ENCODE measurements at places on chromosomes 1 and 21. TPM values are rescaled to one million over a fixed set of nuclear protein-coding genes. Genes with fewer than 3 reads are reported as not detected.
A peak's percentile ranks its signal among the peaks of the same experiment; 100 is the strongest.

- DNase-seq: no peak
Measured at GRCh38 chr1:51920130-51920529, 41.6 kb upstream of the NRDC start.

DNA sequence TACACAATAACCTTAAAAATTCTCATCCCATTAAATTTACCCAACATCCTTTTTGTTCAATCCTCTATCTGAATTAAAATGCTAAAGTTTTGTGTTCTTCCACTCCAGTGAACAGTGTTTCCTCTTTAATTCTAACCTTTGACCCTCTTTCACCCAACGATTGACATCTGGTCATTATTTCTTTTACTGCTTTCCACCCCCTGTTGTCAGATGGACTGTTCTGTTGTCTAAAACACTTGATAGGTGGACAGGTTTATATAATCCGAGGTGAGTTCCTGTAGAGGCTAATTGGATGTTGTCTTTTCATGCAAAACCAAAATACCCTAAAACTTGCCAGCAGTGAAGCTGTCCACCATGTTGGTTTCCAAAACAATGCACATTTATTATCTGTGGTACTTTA is 73.4 kb upstream of the SERTAD4 start:
- no peak for DNase-seq

DNA sequence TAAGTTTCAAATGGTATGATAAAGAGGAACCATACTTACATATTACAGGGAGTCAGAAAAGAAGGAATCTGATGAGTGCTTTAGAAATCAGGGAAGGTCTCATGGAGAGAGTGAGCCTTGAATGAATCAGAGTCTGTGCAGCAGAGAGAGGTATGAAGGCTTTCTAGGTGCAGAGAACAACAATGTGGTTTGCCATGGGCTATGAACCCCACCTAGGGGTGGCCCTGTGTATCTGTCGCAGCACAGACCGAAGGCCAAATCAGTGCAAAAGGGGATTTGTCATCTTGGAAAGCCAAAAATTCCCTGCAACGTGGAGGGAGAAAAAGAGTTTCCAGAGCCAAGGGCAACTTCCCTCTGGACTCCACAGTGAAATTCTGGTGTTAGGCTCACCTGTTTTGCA is 3.5 kb downstream of the PAPPA2 start:
- no peak for DNase-seq

GRCh38 chr1:36602184-36602583 is 119.5 kb upstream of the CSF3R start:
- no peak for DNase-seq

- no peak for DNase-seq
Measured at GRCh38 chr1:191290441-191290840, 812.8 kb upstream of the BRINP3 start.

DNA sequence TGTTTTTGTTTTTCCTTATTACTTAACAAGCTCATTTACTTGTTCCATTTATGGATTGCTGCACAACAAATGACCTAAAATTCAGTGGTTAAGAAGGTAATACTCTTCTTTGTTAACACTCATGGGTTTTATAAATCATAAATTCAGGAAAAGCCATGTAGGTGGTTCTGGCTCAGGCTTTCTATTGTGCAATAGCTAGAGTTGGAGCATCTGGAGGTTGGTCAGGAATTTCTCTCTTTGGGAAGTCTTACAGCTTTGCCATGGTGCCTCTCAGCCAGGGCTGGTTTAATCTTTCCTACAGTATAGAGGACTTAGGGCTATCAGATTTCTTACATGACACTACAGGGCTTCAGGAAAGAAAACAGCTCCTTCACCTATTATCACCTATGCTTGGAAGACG is 1677.1 kb downstream of the KCNT2 start:
- no peak for DNase-seq

DNA sequence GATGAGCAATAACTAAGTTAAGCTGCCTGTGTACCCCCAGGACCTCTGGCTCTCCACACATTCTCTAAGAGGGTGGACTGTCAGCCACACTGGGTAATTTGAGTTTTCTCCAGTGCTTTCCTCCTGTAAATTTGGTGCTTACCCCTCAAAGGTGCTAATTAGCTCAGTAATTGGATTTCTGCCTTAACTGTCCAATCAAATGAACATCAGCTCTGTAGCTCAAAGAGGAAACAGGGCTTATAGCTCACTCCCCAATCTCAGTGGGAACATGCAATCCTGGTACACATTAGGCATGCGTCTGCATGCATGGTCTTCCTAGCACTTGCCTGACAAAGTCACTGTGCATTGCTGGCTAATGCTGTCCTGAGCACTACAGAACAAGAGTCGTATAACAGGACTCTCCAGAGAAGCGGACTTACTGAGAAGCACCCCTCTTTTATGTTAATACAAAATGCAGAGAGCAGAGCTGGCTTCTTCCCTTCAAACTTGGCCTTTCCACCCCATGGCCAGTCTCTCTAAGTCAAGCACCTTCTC is 110.1 kb downstream of the NTPCR start:
- no peak for DNase-seq

GRCh38 chr21:27017246-27017645 is 50.4 kb upstream of the ADAMTS5 start:
- no peak for DNase-seq

- DNase-seq: peak; percentile 54
Measured at GRCh38 chr21:35940074-35940927, 120.0 kb downstream of the SETD4 start.

GRCh38 chr1:226378071-226378470 is 29.8 kb downstream of the PARP1 start:
- DNase-seq: no peak

GRCh38 chr1:185419718-185420117 is 102.7 kb upstream of the IVNS1ABP start:
- no peak for DNase-seq

DNA sequence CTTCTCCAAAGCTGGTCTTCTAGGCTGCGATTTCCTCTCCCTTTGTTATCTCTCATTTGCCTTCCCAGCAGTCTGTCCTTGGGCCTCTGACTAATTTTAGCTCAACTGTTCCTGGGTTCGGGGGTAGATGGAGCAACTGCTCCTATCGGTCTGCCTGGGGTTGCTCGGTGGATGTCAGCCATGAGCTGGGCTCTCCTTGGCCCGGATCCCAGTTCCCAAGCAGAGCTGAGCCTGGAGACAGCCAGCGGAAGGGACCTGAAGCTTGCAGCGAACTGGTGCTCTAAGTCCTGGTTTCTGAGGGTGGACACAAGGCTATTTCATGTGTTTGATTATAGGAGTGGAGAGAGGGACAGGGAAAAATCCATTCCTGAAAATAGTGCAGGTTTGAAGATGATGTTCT is 423.0 kb downstream of the RPS6KC1 start:
- DNase-seq: peak; percentile 48

- no peak for DNase-seq
Measured at GRCh38 chr1:180229483-180230415, at the start of gene LHX4. TSS of gene LHX4 (plus strand) at chr1:180230264. CDS start at chr1:180230530, 266 bp downstream.

- DNase-seq: no peak
Measured at GRCh38 chr1:7581754-7582459, 189.2 kb upstream of the VAMP3 start.

DNA sequence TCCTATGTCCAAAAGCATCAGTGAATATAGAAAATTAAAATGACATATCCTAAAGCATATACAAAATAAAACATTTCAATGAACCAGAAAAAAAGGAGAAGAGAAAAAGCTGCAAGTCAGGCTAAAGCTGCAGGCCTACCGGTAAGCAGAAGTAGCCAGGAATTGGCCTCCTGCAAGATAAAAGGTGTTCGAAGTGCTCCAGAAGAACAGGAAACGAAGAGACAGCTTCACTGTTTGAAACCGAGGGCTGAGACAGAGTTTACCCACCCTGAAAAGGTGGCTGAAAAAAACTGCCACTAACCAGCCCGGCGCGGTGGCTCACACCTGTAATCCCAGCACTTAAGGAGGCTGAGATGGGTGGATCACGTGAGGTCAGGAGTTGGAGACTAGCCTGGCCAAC is 37.4 kb downstream of the NSL1 start:
- DNase-seq: no peak

DNA sequence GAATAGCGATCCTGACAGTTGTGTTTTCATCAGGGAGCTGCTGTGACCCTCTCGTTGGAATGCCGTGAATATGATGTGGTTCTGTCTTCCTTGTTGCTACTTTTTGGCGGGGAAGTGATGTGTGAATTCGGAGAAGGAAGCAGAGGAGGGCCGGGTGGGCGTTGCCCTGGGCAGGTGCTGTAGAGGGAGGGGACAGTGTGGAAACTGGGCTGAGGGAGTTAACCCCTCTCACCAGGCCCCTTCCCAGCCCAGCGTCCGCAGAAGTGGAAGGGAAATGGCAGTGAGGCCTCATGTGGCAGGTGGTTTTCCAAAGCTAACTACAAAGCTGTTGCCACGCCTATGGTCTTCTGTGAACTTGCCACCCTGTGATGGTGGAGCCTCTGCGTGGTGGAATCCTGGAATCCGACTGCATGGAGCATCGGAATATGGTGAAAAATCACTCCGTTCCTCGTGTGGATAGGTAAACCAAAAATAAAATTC is 227.9 kb downstream of the DYRK1A start:
- no peak for DNase-seq

GRCh38 chr1:62306065-62306464 is 13.2 kb downstream of the KANK4 start:
- DNase-seq: no peak

DNA sequence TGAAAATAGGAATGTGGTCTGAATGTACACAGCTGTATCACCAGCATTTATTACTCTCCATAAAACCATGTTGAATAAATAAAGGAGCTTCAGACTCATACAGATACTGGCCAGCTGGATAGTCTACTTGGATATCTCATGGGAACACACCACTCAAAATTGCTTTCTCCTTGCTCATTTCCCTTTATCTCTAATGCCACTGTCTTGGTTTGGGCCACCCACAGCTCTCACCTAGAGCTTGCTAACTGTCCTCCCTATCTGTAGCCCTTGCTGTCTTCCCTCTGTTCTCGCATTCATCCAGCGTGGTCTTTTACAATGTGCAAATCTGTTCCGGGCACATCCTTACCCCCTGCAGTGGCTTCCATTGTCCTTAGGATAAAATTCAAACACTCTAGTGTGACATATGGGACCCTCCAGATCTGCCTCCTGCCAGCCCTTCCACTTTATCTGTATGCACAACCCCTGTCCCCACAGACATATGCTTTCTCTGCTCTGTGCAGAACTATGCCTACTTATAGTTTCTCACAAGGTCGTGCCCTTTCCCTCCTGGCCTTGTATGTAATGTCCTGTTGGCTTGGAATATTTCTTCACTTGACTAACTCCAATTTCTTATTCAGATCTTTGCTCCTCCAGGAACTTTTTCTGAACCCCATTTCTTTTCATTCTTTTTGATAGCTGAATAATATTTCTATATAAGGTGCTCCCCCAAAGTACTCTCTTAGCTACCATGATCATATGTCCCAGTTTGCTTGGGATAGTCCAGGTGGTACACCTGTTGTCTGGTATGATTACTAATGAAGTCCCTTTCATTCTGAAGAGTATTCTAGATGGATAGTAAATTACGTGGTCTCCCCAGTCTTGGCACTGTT is 2.9 kb downstream of the FLVCR1 start:
- no peak for DNase-seq

DNA sequence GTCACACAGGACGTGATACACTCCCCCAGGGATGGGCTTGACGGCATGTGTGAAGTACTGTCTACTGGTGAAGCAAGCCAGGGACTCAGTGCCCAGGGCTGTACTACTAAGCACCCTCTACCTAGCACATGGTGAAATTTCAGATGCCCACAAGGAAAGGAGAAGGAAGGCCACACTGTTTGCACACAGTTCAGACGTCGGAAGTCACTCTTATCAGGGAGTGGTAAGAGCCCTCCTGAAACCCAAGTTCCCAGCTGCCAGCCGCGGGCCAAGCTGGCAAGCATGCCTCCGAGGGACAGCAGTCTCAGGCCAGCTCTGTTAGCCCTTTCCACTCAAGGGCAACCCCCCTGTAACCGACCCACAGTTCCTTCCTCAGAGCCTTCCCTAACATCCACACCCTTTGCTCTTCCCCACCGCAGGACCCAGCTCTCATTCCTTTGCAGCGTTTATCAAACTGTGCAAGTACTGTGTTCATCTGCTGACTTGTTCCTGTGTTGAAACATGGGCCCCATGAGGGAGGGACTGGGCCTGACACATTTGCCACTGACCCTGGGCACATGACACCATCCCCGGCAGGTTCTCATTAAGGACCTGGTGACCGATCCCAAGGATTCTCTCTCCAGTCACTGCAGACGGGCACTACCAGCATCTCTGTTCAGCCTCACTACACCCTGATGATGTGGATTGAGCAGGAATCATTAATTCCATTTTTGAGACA is 58.5 kb downstream of the SLC66A1 start:
- no peak for DNase-seq

DNA sequence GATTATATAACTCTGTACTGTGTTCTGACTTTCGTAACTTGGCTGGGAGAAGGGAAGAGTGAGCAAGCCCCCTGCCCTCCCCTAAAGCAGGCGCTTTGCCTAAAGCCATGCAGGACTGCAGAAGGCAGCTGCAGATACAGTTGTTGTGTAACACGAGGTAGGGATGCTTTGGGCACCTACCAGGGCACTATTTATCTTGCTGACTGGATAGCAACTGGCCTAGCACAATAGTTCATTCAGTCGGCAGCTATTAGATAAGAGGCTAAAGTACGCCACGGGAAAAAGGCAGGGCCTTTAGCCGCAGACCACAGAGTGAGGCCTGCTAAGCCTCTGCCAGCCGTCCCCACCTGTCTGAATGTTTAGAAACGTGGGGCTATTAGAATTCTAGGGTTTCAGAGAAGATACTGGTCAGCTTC is 80.9 kb downstream of the TTC3 start:
- DNase-seq: no peak

DNA sequence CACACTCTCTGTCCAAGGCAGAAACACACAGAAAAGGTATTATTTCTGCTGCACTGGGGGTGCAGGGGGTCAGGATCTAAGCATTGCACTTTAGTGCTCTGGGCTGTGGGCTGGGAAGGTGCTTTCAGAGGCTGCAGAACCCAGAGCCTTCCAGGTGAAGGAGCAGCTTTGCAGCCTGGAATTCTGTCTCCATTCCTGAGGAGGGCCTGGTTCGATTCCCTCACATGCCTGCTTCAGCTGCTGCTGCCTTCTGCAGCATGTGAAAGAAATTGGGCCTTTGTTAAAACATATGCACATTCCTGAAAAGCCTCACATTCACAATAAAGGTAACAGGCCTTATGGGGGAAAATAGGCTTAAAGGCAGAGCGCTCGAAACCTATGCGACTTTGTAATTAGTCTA is 35.9 kb downstream of the VTCN1 start:
- DNase-seq: no peak

- no peak for DNase-seq
Measured at GRCh38 chr1:233412812-233413211, 85.3 kb downstream of the MAP3K21 start.

- no peak for DNase-seq
Measured at GRCh38 chr1:69191335-69191734, 376.4 kb upstream of the LRRC7 start.

GBP1 gene
- 55.7 TPM for polyA plus RNA-seq

ERICH3 gene
- 7.9 TPM for polyA plus RNA-seq

LORICRIN gene
- polyA plus RNA-seq: not detected

NR5A2 gene
- polyA plus RNA-seq: 9.2 TPM

ADIPOR1 gene
- 71.1 TPM for polyA plus RNA-seq

GBP7 gene
- polyA plus RNA-seq: 0.15 TPM

POU3F1 gene
- polyA plus RNA-seq: 0.29 TPM

OR2L8 gene
- polyA plus RNA-seq: not detected

PGBD5 gene
- 4.3 TPM for polyA plus RNA-seq

PLD5 gene
- polyA plus RNA-seq: 0.33 TPM

NEGR1 gene
- polyA plus RNA-seq: 6.8 TPM

SPRR2E gene
- polyA plus RNA-seq: not detected

S100A7 gene
- not detected for polyA plus RNA-seq

All from right lung (tissue), 10 donors.